ENCODE measurements at places on chromosomes 3 and 15.
A peak's percentile ranks its signal among the peaks of the same experiment; 100 is the strongest.

GRCh38 chr3:4746241-4746958, 232.8 kb upstream of the BHLHE40 start:
- no peak for DNase-seq

GRCh38 chr3:42876940-42877720, 1.5 kb upstream of the CYP8B1 start:
- DNase-seq: no peak

GRCh38 chr3:56988458-56989168, 71.9 kb upstream of the SPATA12 start:
- peak; percentile 61 for DNase-seq

DNA sequence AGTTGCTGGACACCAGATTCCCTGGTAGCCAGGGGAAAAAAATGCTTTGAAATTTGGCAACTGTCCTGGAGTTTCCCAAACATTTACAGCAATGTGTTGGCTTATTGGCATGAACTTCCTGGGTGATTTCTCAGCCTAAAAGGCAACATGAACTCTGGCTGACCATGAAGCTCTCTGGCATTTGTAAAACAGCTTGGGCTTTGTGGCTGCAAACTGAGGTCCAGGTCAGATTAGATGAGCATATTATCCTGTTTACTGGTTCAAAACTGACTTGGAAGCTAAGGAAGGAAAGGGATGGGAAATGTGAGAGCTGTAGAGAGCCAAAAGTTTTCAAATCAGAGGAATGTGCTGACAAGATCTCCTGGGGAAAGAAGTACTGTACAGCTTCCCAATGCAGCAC, 139.0 kb downstream of the P3H2 start:
- DNase-seq: no peak

GRCh38 chr3:128498127-128498626, 5.2 kb upstream of the GATA2 start:
- no peak for DNase-seq

DNA sequence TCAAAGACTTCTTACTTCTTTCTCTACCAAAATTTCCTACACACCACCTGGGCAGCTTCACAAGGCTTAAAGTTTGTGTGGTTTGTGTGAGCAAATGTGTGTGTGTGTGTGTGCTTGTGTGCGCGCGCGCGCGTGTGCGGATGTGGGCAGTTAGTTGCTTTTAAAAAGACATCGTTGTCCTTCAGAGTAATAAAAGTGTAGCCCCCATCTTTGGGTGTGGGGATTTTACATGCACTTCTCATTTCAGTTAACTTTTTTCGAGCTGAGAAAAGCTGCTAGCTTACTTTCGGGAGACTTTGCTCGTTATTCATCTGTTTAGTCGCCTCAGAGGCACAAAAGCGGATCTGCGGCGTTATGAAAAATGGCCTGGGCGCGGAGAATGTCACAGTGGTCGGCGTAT, 36.0 kb downstream of the ZIC4 start:
- DNase-seq: no peak

DNA sequence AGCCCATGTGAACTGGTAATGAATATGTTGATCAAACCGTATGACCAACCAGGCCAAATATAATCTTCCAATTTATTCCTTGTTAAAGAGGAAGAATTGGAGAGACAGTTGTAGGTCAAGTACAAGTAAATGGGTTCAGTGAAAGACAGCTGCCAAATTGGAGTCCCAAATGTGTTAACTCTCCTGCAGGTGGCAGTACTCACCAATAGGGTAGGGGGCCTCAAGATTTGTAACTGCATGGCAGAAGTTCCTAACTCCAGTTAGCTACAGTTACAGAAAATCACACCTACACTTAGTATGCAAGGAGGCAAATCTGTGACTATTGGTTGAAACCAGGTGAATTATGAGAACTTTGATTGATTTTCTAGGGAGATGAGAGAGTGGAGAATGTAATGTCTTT, 278.0 kb downstream of the ZBBX start:
- no peak for DNase-seq

GRCh38 chr15:77347197-77347596, 72.7 kb downstream of the PEAK1 start:
- no peak for DNase-seq

DNA sequence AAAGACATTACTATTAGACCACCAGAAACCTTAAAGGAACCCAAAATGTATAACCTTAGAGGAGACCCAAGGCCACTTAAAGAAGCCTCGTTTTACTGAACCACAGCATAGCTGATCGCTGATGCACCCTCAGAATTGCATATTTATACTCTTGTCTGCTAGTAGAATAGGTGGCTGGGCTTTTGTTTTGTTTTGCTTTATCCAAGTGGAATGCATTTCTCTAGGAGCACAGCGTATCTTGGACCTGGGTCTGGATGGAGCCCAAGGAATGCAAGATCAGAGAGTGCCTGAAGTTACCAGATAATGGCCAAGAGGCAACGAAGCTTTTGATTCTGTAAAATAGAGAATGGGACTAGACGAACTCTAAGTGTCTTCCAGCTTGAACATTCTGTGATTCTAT, 129.2 kb upstream of the COL8A1 start:
- no peak for DNase-seq

- DNase-seq: no peak
Measured at GRCh38 chr15:70035719-70036077, 62.0 kb downstream of the TLE3 start.

GRCh38 chr3:161070252-161070930, 34.8 kb downstream of the B3GALNT1 start:
- DNase-seq: no peak

DNA sequence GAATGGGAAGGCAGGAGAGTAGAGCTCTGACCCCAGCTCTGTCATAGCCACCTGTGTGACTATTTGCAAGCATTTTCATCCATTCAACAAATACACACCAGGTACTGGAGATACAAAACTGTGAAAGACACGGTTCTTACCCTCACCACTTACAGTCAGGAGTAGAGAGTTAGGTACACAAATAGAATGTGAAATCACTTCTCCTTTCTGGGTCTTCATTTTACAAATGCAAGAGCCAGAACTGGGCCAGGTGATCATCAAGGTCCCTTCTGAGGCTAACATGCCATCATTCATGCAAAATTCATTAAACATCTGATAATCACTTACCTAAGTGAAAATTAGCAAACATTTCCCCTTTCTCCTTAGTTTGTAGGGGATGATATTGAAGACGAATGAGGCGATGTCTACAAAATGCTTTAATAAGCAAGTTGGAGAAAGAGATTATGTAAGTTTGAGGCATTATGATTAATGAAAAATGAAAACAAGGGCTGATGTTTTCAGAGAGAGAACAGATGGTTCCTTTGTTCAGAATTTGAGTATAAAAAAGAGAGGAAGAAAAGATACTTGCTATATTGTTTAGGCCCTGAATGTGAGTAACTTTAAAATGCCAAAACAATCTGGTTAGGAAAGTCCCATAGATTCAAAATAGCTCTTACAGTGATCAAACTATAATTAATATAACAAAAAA, 88.6 kb downstream of the LPP start:
- no peak for DNase-seq

- DNase-seq: peak; percentile 84
Measured at GRCh38 chr3:158644345-158644908, at the start of gene GFM1. Gene GFM1, plus strand, starts transcription at chr3:158644527. Its CDS starts 108 bp downstream, at chr3:158644635.
